ENCODE measurements at places on chromosomes 6 and 20. TPM values are rescaled to one million over a fixed set of nuclear protein-coding genes. Genes with fewer than 3 reads are reported as not detected.
A peak's percentile ranks its signal among the peaks of the same experiment; 100 is the strongest.

NMBR gene
- not detected for total RNA-seq

GRCh38 chr20:56245761-56246160, 2.8 kb upstream of the MC3R start:
- DNase-seq, result no peak

GRCh38 chr20:53099856-53100255, 127.7 kb downstream of the TSHZ2 start:
- DNase-seq, result no peak

ESR1 gene
- total RNA-seq, result 0.28 TPM

- DNase-seq, result no peak
Measured at GRCh38 chr6:129133770-129134192, 250.8 kb downstream of the LAMA2 start.

LGSN gene
- total RNA-seq, result 0.14 TPM

GRCh38 chr20:34689486-34689885, 12.6 kb upstream of the PIGU start:
- DNase-seq, result no peak

GRCh38 chr6:141326925-141327324, 805.8 kb upstream of the GJE1 start:
- no peak for DNase-seq

BPIFB1 gene
- total RNA-seq, result 0.24 TPM

DNA sequence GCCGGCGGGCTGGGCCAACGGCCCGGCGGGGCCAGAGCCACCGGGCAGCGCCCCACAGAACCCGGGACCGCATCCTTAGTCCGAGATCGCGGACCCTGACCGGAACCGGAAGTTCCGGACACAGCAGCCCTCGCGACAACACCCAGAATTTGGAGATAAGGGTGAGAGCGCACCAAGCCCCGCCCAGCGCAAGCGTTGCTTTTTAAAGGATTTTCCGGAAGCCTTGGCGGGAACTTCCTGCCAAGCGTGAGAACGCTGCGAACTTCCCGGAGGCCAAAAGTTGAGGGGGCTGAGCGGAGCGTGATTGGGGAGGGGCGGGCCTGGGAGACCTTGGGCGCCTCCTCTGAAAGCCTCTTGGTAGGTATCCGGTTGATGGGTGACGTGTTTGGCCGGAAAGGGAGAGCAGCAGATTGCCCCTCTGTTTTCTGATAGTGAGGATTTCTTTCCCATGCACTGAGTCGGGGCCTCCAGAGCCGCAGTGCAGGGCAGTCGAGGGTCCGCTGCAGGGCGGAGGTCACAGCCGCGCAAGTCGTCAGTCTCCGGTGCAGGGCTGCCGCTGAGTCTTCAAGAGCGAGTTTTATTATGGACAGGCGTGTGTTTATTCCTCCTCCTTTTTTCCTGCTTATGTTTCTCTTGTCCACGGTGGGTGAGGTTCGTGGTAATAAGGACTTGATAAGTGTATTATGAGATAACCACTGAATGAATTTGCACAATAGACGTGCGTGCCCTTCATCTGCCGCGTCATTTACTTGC, at the start of gene MTRF1L:
TSS of gene MTRF1L (minus strand) at position 97 of the 753 bp plus-strand sequence. CDS start at position 73, 24 bp downstream.
- peak; percentile 95 for DNase-seq

- no peak for DNase-seq
Measured at GRCh38 chr6:29051680-29052079, 6.7 kb upstream of the OR2W1 start.

- no peak for DNase-seq
Measured at GRCh38 chr20:2599288-2600006, 53.0 kb upstream of the NOP56 start.

DNA sequence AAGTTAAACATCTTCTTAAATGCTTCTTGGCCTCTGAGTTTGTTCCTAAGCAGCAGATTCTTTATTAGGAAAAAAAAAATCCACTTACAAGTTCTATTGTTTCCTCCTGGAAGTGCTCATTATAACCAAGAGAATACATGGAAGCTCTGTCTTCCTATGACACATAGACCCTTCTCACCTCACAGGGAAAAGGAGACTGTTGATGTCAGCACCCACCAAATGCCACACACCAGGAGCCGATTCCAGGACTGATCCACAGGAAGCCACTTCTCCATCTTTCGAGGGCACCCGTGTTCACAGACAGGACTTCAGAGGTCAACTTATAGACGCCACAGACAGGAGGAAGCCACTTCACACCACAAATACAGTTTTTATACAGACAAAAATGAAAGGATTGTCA, 13.4 kb upstream of the BNIP5 start:
- no peak for DNase-seq

SCP2D1 gene
- not detected for total RNA-seq

DNA sequence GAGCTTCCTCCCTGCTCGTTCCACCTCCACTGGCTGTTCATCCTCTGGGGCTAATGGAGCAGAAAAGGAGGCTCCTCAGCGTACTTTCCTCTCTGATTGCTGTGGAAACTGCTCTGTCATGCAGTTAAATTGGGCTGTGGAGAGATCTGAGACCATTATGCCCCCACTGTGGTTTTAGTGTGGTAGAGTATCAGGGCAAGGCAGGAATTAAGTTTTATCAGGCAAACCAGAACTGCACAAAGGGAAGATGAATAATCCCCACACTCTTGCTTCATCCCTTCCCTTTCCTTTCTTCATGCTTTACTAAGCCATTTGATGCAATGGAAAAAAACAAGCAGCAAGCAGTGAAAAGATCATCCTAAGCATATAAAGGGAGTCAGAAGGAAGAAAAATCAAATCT, 11.9 kb upstream of the ME1 start:
- DNase-seq, result no peak

DNA sequence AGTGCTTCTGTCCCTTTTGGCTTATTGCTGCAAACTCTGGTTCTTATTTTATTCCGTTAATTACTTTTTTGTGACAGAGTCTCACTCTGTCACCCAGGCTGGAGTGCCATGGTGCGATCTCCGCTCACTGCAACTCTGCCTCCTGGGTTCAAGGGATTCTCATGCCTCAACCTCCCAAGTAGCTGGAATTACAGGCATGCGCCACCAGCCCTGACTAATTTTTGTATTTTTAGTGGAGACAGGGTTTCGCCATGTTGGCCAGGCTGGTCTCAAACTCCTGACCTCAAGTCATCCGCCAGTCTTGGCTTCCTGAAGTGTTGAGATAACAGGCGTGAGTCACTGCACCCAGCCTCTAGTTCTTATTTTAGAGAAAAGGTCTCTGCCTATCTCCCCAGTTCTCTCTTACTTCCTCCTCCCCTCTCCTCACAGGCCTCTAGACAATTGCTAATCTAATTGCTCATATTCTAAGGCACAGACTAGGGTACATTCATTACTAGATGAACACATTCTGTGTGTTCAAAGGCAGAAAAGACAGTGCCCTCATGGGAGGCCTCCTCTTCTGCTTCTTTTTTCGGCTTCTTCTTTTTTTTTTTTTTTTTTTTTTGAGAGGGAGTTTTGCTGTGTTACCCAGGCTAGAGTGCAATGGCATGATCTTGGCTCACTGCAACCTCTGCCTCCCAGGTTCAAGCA, 27.0 kb downstream of the EDEM2 start:
- DNase-seq, result no peak

EDN1 gene
- 1.0 TPM for total RNA-seq

DNA sequence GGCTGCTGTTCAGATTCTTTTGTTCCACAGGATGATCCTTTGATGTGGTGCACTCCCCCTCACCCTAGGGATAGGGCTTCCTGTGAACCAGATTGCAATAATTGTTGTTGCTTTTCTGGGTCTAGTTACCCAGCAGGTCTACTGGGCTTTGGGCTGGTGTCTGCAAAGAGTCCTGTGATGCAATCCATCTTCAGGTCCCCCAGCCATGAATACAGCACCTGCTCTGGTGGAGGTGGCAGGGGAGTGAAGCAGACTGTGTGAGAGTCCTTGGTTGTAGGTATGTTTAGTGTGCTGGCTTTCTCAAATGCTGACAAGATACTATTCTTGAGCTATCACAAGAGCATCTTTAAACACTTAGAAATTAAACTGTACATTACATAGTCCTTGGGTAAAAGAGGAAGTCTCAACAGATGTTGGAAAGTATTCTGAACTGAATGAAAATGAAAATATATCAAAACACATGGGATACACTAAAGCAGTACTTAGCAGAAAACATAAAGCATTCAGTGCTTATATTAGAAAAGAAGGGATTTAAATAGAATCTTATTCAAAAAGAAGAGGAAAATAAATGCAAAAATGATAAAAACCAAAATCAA, 49.1 kb upstream of the CCR6 start:
- no peak for DNase-seq

GRCh38 chr6:38173909-38174308, 354.4 kb downstream of the ZFAND3 start:
- no peak for DNase-seq

GRCh38 chr6:161674930-161675682, 401.2 kb upstream of the AGPAT4 start:
- no peak for DNase-seq

Data from thymus (tissue), 14 donors.